ENCODE measurements at places on chromosomes 12 and 14.

GRCh38 chr12:74983917-74984316, 225.7 kb downstream of the KCNC2 start:
- no peak for DNase-seq

DNA sequence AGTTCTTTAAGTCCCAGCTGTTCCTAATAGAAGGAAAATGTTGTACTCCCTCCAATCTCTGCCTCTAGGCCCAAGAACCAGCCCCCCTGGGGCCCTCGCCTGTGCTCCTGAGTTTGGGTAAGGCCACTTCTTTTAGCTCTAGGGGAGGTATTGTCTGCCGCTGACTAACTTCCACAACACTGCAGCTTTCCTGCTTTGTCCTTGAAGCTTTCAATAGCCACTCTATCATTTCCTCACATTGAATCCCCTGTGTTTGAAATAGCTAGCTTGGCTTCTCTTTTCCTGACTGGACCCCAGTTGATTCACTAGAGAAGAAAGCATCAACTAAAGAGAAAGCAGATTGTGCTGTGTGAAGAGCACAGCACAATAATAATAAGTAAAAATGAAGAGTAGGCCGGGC, 28.8 kb downstream of the KRT80 start:
- no peak for DNase-seq

- DNase-seq: no peak
Measured at GRCh38 chr12:129901254-129901653, 2.6 kb downstream of the TMEM132D start.

DNA sequence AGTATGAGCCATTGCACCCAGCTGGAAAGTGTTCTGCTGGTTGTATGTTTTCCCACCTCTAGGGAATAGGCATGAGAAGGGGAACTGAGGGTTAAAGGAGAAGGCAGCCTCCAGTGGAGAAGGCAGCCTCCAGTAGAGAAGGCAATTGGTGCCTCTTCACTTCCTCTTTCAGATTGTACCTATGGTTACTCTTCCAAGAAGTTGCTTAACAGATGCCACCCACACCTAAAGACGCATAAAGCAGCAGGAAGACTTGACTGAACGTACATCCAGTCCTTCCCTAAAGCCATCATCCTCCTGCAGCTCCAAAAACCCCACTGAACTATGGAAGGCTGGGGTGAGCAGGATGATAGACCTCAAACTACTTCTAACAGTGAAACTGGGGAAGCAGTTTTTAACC, 13.1 kb downstream of the DPF3 start:
- DNase-seq: no peak

DNA sequence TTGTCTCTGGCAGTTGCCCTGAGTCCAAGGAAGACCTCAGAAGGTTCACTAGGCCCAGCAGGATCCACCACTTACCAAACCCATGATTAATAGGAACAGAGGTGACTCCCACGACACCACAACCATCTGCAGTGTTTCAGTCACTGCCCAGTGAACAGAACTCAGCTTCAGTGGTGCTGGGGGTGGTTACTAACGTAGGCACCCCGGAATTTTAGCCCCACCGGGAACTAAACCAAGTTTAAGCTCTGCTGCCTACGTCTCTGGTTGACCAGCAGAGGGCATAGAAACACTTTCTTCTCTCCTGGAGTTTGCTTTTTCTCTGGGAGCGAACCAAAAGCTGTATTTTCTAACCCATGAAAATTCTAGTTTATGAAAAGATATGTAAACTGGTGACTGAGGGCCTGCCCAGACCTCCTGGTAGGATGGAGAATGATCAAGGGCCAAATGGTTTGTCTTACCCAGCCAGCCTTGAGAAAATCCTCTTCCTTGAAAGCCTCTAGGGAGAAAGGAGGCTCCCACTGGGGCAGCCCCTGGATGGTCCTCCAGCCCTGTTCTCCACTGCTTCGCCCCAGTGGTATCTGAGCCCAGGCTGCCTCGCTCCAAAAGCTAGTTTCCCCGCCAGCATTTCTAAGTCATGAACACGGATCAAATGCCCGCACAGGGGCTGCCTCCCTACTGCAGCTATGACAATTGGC, 379.8 kb downstream of the DPF3 start:
- DNase-seq: peak; percentile 16

GRCh38 chr12:20599757-20600156, 95.4 kb upstream of the SLCO1C1 start:
- no peak for DNase-seq

DNA sequence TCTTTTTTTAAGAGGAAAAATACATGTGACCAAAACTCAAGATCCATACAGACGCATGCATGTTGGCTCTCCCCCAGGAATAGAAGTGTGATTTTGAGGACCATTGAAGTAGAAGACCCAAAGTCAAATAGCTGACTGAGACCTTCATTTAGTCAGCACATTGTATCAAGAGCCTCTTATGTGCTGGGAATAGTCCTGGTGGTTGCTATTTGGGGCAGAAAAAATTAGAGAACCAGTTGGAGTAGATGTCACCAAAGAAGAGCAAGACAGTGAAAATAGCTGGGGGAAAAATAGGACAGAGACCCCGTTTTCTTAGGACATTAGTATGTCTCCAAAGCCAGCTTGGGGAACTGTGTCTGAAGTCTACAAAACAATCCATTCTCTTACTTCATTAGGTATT, 93.6 kb downstream of the PELI2 start:
- no peak for DNase-seq

DNA sequence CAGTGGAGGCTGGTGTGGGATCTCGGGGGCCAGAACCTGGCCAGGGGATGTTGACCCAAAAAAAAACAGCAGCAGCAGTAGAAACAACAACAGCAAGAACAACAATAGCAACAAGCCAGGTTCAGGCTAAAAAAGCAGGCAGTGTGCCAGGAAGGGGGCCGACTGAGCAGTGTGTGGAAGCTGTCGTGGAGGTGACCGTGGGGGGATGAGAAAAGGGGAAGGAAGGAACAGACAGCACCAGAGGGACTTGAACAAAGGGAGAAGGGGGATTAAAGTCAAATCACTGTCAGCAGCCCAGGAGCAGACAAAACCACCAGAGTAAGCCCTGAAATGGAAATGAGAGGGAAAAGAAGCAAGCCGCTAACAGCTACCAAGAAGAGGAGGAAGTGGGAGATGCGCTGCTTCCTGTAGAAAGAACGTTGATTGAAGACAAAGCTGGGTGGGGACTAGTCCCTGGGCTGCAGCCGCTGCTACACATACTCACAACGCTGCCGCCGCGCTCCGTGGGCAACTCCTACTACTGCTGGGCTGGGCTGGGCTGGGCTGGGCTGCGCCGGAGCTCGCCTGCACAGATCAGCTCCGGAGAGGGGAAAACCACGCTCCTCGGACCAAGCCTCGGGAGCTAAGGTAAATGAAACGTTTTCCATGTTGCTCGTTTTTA, at the start of gene GNG2:
GNG2 (plus strand) TSS at position 449 of the 661 bp plus-strand sequence. CDS start 90,067 bp downstream, outside the sequence.
- peak; percentile 88 for DNase-seq

- no peak for DNase-seq
Measured at GRCh38 chr12:49189731-49190716, 1.1 kb upstream of the TUBA1A start.

DNA sequence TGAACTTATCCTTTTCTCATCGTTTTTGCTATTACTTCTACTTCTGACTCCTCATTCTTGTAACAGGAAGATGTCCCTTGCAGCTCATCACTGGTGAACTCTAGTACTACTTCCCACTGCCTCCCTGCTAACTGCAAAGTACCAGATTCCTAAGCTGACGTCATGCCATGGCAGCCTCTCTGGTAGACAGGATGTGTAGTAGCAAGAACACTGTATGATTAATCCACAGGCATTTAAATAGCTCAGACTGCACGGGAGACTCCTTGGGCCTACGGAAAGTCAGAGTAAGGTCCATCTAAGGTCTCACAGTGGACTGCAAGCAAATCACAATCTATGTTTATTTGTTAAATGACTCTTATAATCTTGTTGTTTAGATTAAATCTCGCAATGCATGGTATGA, 43.5 kb downstream of the DNAI7 start:
- DNase-seq: no peak
